ENCODE measurements at places on chromosomes 11 and 22. TPM values are rescaled to one million over a fixed set of nuclear protein-coding genes. Genes with fewer than 3 reads are reported as not detected.

DNA sequence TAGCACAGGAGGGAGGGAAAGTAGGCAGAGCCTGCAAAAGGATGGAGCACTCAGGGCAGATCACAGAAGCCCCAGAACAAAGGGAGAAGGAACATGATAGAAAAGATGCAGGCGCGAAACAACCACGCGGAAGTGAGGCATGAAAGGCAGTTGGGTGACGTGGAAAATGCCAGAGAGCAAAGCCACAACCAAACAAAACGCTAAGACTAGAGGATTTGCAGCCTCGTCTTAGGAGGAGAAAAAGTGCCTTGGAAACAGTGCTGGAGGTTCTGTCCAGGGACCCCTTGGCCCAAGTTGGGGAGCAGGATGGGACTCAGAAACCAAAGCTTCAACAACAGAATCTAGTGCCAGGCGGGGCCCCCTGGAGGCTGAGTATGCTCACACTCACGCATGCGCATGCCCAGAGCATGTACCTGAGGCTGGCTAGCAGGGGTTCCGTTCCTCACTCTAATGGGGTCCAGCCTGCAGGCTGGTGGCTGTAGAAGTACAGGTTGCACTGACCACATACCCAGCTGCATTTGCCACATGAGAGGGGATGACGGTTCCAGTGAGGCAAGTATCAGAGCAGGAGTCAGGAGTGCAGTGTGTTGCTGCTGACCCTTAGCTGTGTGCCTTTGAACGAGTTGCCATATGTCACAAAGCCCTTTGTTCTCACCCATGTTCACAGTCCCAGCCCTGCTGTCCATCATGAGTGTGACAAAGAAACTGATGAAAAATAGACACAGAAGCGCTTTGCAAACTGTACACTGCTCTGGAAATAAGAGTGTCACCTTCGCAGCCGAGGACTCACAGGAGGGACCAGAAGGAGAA lies 568.6 kb upstream of the CADM1 start:
- DNase-seq: no peak

AIFM3 gene
- 0.93 TPM for total RNA-seq

- no peak for DNase-seq
Observed at GRCh38 chr22:48310740-48311139, 1516.9 kb downstream of the BRD1 start.

- no peak for DNase-seq
Observed at GRCh38 chr11:35655856-35656255, 6.7 kb upstream of the TRIM44 start.

DNA sequence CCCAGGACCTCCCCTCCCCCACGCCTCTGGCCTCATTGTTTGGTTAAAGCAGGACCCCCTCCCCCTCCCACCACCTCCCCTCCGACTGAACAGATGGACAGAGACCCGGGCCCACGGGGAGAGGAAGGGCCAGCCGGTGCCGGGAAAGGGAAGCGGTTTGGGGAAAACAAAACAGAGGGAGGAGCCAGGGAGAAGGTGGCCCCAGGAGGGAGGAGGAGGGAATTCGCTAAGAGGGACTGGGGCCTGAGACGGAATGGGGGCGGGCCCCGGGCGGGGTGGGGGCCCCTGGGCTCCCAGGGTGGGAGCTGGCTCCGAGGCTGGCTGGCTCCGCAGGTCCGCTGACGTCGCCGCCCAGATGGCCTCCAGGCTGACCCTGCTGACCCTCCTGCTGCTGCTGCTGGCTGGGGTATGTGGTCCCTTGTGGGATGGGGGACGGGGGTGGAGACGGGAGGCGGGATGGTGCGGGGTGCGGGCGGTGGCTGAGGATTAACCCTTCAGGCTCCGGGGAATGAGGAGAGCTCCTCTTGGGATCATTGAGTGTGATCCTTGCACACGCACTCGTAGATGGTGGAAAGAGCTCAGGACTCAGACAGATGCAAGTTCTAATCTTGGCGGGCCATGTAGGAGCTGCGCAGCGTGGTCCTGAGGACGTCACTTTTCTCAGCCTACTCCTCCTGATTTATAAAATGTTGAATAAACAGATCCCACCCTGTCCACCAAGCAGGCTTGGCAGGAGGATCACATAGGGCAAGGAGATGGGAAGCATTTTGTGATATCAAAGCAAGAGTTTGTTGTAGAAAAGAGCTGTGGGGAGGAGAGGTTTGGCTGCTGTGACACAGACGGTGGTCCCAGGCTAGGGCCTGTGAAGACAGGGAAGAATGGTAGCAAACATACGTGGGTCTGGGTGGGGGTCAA lies 688 bp downstream of the SERPING1 start:
- no peak for DNase-seq

DNA sequence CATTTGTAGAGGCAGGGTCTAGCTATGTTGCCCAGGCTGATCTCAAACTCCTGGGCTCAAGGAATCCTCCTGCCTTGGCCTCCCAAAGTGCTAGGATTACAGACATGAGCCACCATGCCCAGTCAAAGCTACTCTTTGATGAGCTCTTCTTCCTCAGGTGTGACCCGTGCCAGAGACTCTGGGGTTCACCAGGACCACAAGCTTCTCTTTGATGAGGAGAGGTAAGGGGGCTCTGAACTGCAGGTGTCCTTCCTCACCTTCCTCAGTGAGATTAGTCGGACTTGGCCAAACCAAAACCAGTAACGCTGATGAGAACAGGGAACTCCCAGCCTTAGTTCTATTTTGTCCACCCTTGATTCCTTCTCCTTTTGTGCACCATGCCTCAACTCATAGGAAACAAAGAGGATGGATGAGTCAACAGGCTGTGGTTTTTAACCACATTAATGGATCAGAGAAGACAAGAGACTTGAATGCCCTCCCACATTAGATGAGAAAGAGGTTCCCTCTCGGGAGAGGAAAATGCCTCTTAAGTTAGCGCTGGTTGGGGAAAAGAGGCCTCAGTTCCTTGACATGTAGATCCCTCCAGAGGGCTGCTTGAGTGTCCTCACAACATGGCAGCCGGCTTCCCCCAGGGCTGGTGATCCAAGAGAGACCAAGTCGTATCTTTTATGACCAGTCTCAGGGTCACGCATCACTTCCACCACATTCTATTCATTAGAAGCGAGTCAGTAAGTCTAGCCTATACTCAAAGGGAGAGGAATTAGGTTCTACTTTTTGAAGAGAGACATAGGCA lies 25.7 kb upstream of the CTR9 start:
- no peak for DNase-seq

DNA sequence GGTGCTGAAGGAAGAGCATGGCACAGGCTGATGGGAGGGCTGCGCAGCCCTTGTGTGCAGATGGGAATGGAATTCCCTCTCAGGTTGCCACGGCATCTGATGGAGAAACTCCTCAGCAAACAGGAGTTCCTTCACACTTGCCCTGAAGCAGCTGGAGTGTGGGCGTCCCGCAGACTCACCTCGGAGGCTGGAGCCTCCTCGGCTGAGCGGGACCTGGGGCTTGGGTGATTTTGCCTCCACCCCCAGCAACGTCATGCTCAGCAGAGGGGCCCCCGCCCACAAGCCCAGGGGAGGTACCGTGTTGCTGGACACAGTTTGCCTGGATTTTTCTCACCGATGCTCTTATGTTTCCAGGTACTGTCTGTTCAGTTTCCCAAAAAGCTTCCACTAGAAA lies 63.4 kb downstream of the MYO7A start:
- DNase-seq: no peak

- no peak for DNase-seq
Observed at GRCh38 chr11:13029872-13030271, 20.8 kb downstream of the RASSF10 start.

SMARCB1 gene
- total RNA-seq: 92.4 TPM

DNA sequence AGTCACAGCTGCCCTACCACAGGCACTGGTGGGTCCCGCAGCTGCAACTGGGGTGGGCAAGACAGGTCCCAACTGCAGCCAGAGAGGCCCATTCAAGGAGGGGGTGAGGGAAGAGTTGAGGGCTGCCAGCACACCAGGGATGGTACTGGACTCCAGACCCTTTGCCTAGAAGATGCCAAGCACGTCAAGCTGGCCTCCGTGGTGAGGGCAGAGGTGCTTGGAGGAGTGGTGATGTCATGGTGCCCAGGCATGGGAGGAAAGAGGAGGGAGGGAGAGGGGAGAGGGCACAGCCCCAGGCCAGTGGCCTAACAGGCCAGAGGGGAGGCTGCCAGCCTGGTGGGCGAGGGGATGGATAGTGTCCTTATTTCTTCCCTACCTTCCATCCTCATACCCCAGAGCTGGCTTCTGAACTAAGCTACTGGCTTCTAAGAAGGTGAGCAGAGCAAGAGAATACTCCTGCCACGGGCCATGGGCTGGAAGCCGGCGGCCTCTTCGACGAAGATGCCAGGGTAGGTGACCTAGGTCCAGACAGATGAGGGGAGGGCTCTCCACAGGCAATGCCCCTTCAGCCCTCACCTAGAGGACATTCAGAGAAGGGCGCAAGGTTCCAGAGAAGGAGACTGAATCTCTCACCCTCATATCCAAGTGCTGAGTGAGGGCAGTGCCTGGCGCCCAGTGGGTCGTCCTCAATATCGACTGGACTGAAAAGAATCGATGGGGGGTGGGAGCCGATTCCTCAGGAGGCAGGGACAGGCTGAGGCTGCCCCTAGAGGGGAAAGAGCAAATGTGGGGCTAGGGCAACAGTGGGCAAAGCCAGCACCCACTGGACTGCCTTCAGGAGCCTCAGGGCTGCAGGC lies 1.8 kb downstream of the SYT7 start:
- no peak for DNase-seq

GRCh38 chr22:37209140-37209845 lies 3.0 kb downstream of the SSTR3 start:
- DNase-seq: no peak

DNA sequence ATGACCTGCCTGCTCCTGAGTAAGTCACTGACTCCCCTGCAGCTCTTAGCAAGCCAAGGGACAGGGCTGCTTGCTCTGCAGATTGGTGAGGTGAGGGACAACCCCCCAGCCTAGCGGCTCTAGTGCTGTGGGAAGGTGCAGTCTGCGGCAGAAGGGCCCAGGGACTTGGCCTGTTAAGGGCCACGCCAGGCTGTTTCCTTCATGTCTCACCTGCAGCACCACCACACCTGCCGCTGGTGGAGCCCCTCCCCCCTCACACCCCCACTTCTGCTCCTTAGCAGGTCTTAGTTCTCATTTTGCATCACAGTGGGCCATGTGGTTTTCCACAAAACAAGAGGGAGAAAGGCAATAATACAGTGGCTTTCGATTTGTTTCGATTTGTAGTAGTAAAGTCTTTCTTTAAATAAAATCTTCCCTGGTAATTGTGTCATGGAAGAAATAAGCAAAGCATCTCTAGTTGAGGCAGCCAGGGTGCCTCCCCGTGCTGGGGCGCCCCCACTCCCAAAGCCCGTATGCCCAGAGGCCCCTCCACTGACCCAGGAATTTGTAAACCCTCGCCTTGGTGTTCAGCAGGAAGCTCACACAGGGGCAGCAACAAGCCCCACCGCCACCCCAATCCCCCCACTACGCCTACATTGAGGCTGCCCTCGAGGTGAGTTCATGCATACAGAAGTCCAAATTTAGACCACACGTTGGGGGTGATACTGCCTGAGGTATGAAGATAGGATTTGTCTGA lies 86.5 kb upstream of the CLDN5 start:
- DNase-seq: no peak

DNA sequence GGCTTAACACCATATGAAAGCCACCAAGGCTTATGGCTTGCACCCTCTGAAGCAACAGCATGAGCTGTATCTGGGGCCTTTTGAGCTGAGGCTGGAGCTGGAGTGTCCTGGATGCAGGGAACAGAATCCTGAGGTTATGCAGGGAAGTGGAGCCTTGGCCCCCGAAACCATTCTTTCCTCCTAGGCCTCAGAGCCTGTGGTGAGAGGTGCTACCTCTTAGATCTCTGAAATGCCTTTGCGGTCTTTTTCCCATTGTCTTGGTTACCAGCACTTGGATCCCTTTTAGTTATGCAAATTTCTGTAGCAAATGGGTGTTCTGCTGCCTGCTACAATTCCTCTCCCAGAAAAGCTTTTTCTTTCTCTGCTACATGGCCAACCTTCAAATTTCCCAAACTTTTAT lies 72.7 kb upstream of the CLPB start:
- no peak for DNase-seq

ZNF202 gene
- 27.5 TPM for total RNA-seq

TENM4 gene
- 0.03 TPM for total RNA-seq

LRRC55 gene
- total RNA-seq: not detected

DNA sequence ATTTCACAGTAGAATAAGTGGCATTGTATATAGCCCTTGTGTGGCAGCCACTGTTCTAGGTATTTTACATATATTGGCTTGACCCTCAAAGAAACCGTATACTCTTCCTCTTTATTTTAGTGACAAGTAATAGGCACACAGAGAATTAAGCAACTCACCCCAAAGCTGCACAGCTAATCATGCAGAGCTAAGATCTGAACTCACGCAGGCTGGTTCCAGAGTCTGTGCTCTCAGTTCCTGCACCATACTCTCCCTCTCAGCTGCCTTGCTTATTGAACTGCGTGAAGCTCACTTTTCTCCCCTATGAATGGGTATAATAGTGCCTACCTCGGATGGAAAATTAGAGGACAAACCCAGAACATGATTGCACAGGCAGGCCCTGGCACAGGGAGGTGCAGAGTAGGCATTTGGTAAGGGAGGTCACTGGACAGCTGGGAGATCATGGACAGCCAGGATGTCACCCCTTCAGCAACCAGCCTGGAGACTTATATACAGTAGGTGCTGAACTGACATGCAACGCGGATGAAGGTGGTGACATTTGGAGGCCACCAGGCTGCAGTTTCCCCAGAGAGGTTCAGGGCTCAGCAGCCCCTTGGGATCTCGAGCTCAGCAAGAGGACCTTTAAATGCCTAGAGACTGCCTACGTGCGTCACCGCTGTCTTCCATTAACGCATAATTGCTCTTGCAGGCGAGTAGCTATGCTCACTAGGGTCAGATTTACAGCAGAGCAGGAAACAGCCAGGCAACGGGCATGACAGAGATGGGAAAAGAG lies 78.4 kb upstream of the TP53I11 start:
- no peak for DNase-seq
